ENCODE measurements at places on chromosomes 12 and 14.
A peak's percentile ranks its signal among the peaks of the same experiment; 100 is the strongest.

- no peak for DNase-seq
Observed at GRCh38 chr12:95198914-95199313, 18.4 kb downstream of the FGD6 start.

- DNase-seq: no peak
Observed at GRCh38 chr14:99387880-99388279, 92.8 kb downstream of the SETD3 start.

- DNase-seq: no peak
Observed at GRCh38 chr12:74489543-74489942, 48.1 kb upstream of the ATXN7L3B start.

DNA sequence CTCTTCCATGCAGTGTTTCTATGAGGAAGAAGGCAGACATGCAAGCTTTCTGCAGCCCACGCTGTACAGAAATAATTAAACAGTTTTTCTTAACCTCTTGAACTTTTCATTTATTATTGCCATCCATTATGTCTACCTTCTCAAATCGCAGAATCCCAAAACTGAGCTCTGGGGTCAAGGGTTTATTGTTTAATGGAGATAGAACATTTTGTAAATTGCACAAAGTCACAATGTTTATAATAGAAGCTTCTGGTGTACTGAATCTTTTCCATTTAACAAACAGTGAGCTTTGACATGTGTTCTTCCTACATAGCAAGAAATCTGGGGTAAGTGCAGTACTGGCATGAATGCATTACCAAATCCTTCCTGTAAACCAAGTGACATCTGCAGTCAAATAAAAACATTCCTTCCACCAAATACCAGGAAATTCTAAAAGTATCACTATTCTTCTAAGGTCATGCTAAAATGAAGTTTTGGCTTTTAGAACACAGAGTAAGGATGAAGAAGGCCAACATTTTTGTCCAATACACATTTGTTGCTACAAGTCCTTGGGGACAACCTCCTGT, 385.3 kb upstream of the DDHD1 start:
- no peak for DNase-seq

- no peak for DNase-seq
Observed at GRCh38 chr12:46087916-46088439, 97.6 kb upstream of the SCAF11 start.

DNA sequence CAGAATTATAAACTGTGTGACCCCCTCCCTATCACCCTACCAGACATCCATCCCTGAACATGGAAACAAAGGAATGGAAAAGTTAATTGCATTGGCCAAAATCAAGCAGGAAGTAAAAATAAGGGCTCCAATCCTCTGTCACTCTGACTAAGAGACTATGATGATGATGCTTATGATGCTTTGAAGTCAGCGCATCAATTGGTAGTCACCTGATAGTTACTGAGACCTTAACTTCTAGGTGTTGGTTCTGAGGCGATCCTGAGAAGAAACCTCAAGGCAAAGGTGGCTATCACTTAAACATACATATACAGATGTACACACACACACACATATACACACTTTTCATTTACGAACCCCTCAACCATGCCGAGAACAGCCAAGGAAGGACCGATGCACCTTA, 6.6 kb downstream of the ITPR2 start:
- no peak for DNase-seq

- no peak for DNase-seq
Observed at GRCh38 chr12:49195736-49196135, 6.9 kb upstream of the TUBA1A start.

GRCh38 chr14:88983755-88984154, 159.3 kb downstream of the TTC8 start:
- DNase-seq: no peak

DNA sequence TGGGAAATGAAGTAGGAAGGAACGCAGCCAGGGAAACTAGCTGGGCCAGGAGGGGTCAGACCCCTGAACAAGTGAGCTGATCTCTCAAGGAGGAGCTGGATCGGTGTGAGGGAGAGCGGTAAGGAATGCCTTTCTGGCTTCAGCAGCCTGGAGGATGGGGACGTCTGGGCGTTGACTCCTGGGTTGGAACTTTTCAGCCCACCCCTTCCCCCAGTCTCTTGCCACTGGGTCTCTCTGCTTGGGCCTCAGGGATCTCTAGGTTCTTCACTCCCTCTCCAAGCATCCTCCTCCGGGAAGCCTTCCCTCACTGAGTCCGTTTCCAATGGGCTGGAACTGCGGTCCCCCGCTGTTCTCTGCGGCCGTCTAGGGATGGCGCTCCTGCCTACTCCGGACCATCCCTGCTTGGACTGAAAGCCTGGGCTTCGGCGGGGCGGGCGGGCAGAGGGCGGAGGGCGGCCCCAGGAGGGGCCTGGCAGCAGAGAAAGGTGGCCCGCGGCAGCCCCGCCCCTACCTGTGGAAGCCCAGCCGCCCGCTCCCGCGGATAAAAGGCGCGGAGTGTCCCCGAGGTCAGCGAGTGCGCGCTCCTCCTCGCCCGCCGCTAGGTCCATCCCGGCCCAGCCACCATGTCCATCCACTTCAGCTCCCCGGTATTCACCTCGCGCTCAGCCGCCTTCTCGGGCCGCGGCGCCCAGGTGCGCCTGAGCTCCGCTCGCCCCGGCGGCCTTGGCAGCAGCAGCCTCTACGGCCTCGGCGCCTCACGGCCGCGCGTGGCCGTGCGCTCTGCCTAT, at the start of gene KRT7:
Gene KRT7, plus strand, starts transcription at position 570 of the 788 bp plus-strand sequence. Its CDS starts 54 bp downstream, at position 624.
- no peak for DNase-seq

- no peak for DNase-seq
Observed at GRCh38 chr12:70744178-70744577, 106.9 kb upstream of the PTPRB start.

- DNase-seq: peak; percentile 57
Observed at GRCh38 chr12:92144631-92145480, 790 bp downstream of the BTG1 start.

GRCh38 chr14:56217380-56218045, 99.3 kb downstream of the PELI2 start:
- no peak for DNase-seq

- no peak for DNase-seq
Observed at GRCh38 chr14:68880581-68881105, 87.8 kb upstream of the ZFP36L1 start.

GRCh38 chr12:27253347-27253746, 9.3 kb downstream of the STK38L start:
- DNase-seq: no peak

GRCh38 chr12:66003951-66004350, 126.6 kb downstream of the LLPH start:
- DNase-seq: no peak

DNA sequence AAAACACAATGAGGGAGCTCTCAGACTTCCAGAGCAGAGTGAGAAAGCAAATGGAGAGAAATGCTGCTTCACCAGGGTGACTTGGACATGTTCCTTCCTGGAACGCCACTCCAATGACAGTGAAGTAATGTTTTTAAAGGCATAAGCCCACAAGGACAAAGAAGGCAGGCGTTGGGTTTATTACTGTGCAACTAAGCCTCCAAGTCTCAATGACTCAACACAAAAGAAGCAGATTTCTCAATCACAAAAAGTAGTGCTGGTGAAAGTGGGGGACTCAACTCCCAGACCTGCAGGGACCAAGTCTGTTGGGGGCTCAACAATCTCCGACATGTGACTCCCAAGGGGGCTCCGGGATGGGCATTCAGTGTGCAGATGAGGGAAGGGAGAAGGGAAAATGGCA, 505.2 kb downstream of the BCL11B start:
- DNase-seq: no peak

DNA sequence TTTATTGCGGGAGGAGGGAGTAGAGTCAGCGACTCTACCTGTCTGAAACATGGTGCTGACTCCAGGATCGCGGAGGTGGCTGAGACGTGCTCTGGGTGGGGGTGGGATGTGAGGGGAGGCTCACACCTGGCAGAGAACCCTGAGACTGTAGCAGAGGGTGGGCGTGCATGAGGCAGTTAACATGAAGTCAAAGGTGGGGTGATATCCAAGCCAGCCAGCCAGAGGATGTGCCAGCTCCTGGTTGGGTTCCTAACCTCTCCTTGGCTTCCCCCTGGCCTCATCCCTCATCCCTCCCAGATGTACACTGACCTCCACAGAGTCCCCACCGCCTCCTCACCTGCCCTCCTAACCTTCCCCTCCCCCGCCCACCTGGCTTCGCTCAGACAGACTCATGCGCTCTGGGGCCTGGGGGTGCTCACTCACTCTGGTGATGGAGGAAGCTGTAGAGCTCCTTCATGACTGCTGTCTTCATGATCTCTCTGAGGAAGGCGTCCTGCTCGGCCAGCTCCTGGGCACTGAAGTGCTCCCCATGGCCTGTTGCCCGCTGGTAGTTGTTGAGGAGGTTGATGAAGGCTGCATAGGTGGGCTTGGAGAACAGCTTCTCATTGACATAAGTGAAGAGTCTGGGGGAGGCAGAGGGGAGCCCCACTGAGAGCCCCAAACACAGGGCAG, 9.3 kb downstream of the ENDOU start:
- no peak for DNase-seq

- DNase-seq: no peak
Observed at GRCh38 chr14:85218982-85219381, 311.0 kb upstream of the FLRT2 start.

- DNase-seq: no peak
Observed at GRCh38 chr14:73463411-73463810, 5.1 kb upstream of the NUMB start.

DNA sequence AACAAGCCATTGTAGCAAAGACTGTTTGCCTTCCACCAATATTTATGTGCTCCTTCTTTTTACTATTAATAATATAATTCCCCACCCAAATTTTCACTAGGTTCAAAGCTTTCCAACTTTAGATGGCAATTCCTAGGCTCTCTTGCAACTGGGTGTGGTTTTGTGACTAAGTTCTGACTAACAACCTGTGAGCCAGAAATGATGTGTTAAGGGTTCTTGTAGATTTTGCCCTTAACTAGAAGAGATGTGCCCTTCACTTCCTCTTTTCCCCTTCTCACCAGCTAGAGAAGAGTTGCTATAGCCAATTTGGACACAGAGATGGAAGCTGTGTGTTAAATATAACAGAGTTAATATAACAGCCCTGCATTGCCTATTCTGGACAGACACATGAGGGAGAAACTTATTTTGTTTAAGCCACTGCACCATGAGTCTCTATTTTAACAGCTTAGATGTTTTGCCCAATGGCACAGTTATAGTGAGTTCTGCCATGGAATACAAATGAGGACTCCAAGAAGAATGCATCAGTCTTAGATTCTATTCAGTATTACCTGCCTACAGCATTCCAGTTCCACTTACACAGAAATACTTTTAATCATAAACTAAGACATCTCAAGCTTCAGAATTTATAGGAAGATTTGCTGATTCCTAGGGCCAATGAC, 216.2 kb downstream of the DUSP6 start:
- no peak for DNase-seq

DNA sequence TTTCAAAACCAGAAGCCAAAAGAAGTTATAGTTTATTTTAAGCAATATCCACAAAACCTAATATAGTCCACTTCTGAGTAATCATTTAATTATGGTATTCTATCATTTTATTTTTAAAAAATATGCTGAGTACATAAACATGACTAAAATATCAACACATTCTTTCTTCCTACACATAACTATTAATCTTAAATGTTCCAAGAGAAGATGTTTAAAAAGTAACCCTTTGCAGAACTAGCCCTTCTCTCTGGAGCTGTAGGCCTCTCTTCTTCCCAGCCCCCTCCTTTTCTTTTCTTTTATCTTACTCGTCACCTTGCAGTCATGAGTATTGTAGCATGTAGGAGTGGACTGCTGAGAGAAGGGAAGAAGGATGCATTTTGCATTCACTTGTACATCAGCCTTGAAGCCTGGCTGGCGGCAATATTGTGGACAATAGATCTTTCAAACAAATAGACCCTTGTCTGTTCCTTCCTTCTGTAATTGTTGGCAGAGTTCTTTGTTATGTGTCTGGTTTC, 941.9 kb downstream of the NRXN3 start:
- peak; percentile 4 for DNase-seq

GRCh38 chr12:82638324-82638723, 48.4 kb upstream of the TMTC2 start:
- DNase-seq: no peak

DNA sequence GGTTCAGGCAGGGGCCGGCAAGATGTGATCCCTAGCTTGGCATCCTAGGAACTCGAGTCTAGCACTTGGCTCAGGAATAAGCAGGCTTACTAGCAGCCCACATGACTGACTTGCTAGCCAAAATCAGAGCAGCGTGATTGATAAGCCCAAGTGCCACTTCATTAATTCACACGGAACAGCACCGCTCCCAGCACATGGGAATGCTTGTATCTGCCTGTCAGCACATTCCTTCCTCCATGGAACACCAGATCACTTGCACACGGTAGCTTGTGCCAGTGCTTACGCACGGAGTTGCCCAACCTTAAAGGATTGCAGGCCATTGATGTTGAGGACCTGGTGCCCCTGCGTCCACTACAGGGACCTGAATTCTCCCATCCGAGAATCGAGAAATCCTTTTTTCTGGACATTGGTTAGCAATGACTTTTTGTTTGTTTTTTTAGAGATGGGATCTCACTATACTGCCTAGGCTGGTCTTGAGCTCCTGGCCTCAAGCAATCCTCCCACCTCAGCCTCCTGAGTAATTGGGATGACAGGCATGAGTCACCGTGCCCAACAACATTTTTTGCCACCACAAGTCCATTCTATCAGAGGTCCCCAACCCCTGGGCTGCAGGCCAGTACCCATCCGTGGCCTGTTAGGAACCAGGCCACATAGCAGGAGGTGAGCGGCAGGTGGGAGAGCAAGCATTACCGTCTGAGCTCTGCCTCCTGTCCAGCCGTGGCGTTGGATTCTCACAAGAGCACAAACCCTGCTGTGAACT, 30.6 kb upstream of the TSPAN9 start:
- no peak for DNase-seq

DNA sequence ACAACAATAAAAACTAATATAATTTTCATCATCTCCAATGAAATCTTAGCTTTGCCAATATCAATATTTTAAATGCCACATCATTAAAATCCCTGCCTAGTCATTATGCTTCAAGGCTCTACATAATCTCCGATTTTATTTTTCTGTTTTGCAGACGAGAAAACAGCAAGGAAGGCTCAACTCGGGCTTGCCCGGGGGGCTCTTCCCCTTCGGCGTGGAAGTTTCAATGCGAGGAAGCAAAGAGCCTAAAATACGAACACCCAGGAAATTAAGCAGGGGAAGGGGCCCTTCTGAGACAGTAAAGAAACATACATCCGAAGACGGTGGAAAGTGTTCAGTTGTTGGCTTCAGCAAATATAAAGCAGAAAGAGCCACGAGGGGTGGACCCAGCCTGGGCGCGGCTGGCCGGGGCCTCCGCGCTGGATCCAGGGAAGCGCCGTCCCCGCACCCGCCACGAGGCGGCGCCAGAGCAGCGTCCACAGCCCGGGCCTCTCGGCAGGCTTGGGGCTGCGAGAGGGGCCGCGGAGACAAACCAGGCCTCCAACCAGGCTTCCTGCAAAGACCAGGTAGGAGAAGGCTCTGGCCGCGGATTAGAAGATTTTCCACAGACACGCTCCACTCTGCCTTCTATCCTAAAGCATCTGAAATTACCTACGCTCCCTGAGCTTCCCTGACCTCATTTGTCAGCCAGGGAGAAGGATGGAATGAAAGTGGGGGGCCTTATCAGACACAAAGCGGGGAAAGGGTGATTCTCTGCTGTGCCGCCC, 77.2 kb downstream of the SERPINA3 start:
- peak; percentile 41 for DNase-seq

Data from globus pallidus (tissue), 1 donor.